Activated CD8-positive, alpha-beta memory T cell treated with anti-CD3 and anti-CD28 coated beads for 24 hours (primary cell): ENCODE measurements at places on chromosomes 1 and 21.

DNA sequence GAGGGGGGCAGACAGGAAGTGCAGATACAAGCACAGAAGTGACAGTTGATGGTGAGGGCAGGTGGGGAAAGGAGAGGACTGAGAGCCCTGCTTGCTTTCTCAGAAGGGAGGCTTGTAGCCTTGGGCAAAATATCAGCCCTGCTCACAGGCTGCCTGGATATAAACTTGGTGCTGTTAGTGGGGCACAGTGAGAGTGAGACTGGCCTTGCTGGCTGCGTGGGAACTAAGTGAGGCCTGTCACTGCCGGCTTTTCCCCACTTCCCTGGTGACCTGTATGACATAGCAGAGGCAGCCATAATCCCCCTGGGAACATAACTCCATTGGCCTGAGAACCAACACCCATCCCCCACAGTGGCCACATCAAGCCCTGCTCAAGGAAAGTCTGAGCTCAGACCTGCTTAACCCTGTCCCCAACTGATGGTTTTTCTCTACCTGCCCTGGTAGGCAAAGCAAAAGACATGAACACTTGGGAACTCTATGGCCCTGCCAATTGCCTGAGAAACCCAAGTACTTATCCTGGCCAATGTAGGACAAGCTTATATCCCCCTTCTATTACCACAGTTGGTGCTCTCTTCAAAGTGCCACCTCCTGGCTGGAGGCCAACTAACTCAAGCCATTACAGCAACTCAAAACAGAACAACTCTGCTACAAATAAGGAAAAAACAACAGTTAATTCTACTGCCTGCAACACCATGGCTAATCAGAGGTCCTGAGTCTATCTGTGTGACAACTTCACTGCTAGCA, 472.7 kb downstream of the PLPP3 start:
- no peak for DNase-seq

DNA sequence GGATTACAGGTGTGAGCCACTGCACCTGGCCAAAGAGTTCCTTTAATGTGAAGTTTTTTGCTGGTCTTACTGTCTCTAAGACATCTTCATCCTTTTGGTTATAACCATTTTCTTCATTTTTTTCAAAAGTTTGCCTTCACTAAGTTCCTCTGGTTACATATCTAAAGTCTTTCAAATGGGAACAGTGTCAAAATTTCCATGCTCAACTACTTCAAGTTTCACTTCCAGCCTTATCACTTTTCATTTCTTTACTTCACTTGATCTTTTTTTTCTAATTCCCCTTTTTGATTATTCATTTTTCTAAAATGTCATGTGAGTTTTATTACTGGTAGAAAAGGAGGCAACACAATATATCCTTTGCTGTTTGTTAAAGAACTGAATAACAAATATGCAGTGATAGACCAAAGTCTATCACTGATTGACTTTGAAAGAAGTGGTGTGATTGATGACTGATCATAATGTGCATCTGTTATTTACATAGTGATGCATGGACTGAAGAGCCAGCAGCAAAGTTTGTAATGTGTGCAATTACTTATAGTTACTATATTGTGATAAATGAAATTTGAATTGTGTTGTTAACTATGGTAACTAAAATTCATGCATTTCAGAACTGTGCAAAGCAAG, 16.0 kb upstream of the ZFYVE9 start:
- DNase-seq, result no peak

GRCh38 chr1:56548571-56548970, 30.8 kb downstream of the PLPP3 start:
- no peak for DNase-seq

DNA sequence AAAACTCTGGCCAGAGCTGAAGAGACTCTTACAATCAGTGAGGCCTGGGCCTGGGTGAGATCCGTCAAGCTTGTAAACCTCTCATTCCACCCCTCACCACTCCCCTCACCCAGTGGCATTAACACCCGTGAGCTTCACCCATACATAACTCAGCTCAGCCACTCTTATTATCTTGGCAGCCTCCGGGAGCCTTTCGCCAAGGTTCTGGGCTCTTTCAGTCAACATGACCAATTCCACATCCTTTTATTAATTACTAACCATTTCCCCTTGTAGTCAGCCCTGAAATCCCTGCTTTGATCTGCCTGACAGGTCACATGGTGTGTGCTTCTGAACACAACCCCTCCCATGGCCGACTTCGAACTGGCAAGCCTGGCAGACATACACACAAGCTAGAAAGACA, 134.8 kb downstream of the SETD4 start:
- no peak for DNase-seq

GRCh38 chr1:182984138-182984537, 31.2 kb upstream of the SHCBP1L start:
- DNase-seq, result no peak

- no peak for DNase-seq
Measured at GRCh38 chr1:84504580-84505492, 1.4 kb upstream of the SPATA1 start.

- no peak for DNase-seq
Measured at GRCh38 chr1:202018468-202019234, 8.3 kb downstream of the ELF3 start.

- DNase-seq, result no peak
Measured at GRCh38 chr1:219465212-219466093, 147.5 kb downstream of the ZC3H11B start.

DNA sequence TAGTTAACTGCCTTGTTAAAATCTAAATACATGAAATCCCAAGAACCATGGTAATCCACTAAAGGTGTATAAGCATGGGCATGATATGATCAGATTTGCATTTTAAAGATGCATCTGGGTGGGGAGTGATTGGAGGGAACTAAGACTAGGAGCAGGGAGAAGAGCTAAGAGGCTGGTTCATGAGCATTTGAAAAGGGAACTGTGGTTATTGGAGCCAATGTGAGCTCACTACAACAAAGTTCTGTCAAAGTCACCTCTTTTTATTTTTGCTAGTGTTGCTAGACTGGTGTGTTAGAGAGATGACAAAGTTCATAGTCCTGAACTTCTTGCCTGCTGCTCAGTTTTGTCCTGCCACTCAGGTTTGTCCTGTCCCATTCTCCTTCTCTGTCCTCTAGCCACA, 67.1 kb upstream of the LRRC8D start:
- no peak for DNase-seq

GRCh38 chr1:167499664-167500101, 18.6 kb downstream of the CD247 start:
- DNase-seq, result peak; percentile 60

GRCh38 chr1:55559161-55559611, 344.0 kb upstream of the USP24 start:
- DNase-seq, result no peak

- peak; percentile 85 for DNase-seq
Measured at GRCh38 chr1:156123356-156124196, 9.1 kb downstream of the LMNA start.

- no peak for DNase-seq
Measured at GRCh38 chr1:54937469-54937868, 43.0 kb upstream of the TMEM61 start.
